ENCODE measurements at places on chromosomes 1 and 21. TPM values are rescaled to one million over a fixed set of nuclear protein-coding genes. Genes with fewer than 3 reads are reported as not detected.
A peak's percentile ranks its signal among the peaks of the same experiment; 100 is the strongest.

- no peak for DNase-seq
Observed at GRCh38 chr1:25185409-25186160, 46.7 kb downstream of the SYF2 start.

DNA sequence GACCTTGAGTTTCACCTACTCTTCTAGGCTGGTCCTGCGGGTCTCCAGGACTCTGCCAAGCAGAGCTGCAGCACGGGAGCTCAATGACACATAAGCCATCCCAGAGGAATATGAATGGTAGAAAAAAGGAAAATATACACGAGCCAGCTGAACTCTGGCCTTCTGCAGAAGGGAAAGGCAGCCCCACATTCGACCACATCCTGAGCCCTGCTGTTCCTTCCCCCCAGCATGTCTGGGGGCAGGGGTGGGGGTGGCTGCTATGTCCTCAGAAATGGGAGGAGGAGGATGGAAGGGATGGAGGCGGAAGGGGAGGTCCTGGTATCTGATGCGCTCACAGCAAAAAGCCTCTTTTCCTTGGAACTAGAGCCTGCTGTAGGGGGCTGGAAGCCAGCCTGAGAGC, 12.1 kb upstream of the KDF1 start:
- DNase-seq: peak; percentile 81

DNA sequence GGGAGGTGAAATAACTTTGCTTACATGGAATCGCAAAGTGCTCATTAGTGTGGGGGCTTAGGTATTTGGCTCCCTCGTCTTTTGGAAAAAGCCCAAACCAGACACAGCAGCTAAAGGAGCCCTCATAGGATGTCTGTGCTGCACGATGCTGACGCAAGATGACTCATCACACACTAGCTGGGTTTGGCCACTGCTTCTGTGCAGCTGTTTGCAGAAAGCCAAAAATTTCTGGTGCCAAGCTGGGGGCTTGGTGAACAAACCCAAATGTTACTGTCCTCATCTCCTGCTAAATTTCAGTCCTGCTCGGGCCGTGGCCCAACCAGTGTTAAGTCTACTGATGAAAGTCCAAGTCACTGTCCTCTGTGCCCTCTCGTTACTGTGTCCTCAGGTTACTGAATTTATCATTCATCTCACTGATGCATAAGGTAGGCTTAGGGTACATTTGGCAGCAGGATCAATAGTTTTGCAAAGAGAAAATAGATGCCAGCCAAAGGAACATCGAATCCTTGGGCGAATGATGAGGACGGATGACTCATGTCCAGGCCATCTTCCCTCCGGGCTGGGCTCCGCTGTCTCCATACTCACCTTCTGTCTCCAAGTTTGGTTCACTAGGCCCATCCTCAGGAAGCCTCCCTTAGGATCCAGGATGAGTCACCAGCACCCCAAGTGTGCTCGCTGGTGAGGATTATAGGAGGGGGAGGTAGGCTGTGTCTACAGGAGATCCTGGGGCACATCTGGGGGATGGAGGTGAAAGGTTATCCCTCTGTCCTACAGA, 177.7 kb downstream of the ADSS2 start:
- peak; percentile 96 for DNase-seq

- DNase-seq: no peak
Observed at GRCh38 chr1:41615316-41615715, 130.8 kb upstream of the EDN2 start.

- DNase-seq: no peak
Observed at GRCh38 chr1:220043646-220044045, 2.7 kb downstream of the EPRS1 start.

GRCh38 chr1:228141226-228142044, 1.4 kb downstream of the GUK1 start:
- DNase-seq: peak; percentile 59

DNA sequence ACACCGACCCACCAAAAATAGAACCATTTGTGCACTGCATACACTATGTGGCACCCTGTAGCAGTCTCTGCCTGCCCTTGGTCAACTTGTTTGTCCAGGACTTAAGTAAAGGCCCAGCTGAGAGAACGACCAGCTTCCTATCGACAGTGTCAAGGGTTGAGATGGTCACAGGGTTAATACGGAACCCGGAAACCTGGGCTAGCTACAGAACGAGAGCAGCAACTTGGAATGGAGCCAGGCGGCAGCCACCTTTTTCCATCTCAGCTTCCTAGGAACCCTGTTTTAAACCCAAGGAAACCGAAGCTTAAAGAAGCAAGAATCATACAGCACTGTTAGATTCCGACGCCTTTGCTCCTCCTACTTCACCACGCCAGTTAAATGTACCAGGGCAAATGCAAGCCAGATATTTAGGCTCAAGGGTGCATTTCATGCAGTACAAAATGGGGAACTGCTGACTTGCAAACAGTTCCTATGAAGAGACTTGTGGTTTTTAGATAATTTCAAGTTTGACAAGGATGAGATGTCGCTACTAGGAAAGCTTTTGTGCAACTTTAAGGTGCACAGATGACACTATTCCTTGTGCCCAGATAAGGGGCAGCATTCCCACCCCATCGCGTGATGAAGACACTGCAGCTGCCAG, 35.5 kb downstream of the SLC66A1 start:
- no peak for DNase-seq

DNA sequence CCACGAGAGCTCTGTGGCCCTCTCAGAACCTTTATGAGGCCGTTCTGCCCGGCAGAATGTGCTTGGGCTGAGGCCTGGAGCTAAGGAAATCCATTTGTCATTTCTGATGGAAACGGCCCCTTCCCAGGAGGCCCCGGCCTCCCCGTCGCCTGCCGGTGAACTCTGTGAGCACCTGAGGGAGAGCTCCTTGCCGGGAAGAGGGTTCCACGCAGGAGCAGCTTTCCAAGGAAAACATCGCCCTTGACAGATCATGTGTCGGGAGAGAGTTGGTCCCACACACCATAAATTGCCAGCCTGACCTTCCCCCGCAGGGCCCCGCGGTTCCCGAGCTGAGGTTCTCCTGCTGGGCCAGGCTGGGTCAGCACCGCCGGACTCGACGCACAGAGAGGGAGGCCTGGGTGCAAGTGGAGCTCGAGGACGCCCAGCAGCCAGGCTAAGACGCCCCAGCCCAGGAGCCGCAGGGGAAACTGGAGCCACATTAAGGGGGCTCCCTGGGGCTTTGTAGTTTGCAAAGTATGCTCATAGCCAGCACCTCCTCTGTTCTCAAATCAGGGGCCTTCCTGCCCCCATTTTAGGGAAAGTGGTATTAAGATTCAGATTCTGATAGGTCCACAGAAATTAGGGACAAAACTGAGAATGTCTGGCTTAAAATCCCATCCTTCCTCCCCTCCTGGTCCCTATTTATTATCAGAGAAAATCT, 239.5 kb downstream of the FOXD2 start:
- DNase-seq: no peak

HSD3B2 gene
- not detected for total RNA-seq

SH2D5 gene
- total RNA-seq: 26.9 TPM

LRIF1 gene
- 15.0 TPM for total RNA-seq

OLIG1 gene
- not detected for total RNA-seq

C1orf74 gene
- 3.9 TPM for total RNA-seq

BNIPL gene
- not detected for total RNA-seq

TMEM125 gene
- not detected for total RNA-seq

SPRR5 gene
- total RNA-seq: not detected

All from HT1080 (cell line).